ENCODE measurements at places on chromosomes 12 and 14.

DNA sequence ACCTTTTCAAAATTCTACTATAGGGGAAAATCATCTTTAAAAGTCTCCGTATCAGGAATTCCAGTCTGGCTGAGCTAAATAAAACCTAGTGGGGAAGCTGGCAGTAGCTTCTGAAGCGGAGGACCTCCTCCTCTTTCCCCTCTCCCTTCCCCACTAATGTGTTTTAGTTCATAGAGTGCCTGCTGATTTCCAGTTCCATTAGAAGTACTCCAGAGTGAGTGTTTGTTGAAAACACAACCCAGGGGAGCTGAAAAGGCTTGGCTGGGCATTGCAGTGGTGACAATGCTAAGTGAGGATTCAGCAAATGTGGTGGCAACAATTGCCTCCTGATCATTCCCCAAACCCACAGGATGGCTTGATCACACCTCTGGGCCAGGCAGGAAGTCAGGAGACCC lies 144.2 kb upstream of the FRMD6 start:
- H3K4me1 ChIP-seq: no peaks in the 10 kb centered on the region
- H3K27me3 ChIP-seq: no peaks in the 10 kb centered on the region
- H3K36me3 ChIP-seq: no peaks in the 10 kb centered on the region
- no peak overlapping the region for H3K4me3 ChIP-seq
- no peak for DNase-seq
- peak overlapping the region; percentile 9 for H3K27ac ChIP-seq

GRCh38 chr12:54228471-54228870 lies 39.7 kb upstream of the SMUG1 start:
- no peak for DNase-seq
- no peak overlapping the region for H3K27ac ChIP-seq
- no peaks in the 10 kb centered on the region for H3K36me3 ChIP-seq
- no peaks in the 10 kb centered on the region for H3K4me1 ChIP-seq
- no peaks in the 10 kb centered on the region for H3K27me3 ChIP-seq

DNA sequence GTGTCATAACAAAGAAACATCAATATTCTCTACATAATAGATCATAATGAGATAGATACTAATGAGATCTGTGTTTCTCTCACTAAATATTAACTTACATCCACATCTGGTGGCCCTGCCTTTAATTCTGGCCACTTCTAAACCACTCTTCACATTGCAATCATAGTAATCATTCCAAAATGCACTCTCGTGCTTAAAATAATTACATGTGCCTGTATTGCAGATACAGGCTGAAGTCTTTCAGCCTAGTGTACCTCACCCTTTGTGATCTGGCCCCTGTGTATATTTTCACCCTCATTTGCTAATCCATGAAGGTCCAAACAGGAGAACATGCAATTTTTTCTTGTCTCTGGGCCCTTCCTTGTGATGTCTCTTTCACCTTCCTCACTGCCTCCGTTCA lies 108.0 kb downstream of the LIN7A start:
- no peaks in the 10 kb centered on the region for H3K36me3 ChIP-seq
- no peak overlapping the region for H3K4me3 ChIP-seq
- H3K4me1 ChIP-seq: no peaks in the 10 kb centered on the region
- no peak overlapping the region for H3K27ac ChIP-seq
- H3K27me3 ChIP-seq: no peaks in the 10 kb centered on the region

GRCh38 chr14:49863487-49864281 lies 11.1 kb upstream of the NEMF start:
- no peaks in the 10 kb centered on the region for H3K36me3 ChIP-seq
- peak overlapping the region; percentile 49 for H3K4me3 ChIP-seq
- no peaks in the 10 kb centered on the region for H3K27me3 ChIP-seq
- H3K4me1 ChIP-seq: peaks cover 4% of the 10 kb centered on the region
- DNase-seq: peak; percentile 41

- DNase-seq: no peak
- no peak overlapping the region for H3K4me3 ChIP-seq
- no peaks in the 10 kb centered on the region for H3K36me3 ChIP-seq
These were observed 55.6 kb downstream of the CLIP1 start for GRCh38 chr12:122366685-122367475.

GRCh38 chr12:66131067-66131688 lies 628 bp upstream of the LLPH start:
- DNase-seq: no peak
- H3K27me3 ChIP-seq: no peaks in the 10 kb centered on the region
- peak overlapping the region; percentile 87 for H3K4me3 ChIP-seq
- H3K27ac ChIP-seq: peak overlapping the region; percentile 78

Measured in colonic mucosa (tissue), 4 donors.